Mesothelial cell of epicardium (in vitro differentiated cells): ENCODE measurements at places on chromosomes 5 and 9. TPM values are rescaled to one million over a fixed set of nuclear protein-coding genes. Genes with fewer than 3 reads are reported as not detected.
A peak's percentile ranks its signal among the peaks of the same experiment; 100 is the strongest.

The PCDHA2 gene
- 0.44 to 0.88 TPM (median 0.87 TPM) in 3 replicates for total RNA-seq

- DNase-seq, result no peak
Observed at GRCh38 chr9:12771891-12772290, 2.9 kb upstream of the LURAP1L start.

The CLIC3 gene
- total RNA-seq, result 1.5 to 2.9 TPM (median 1.7 TPM) in 3 replicates

The SLC2A6 gene
- 8.2 to 9.0 TPM (median 8.2 TPM) in 3 replicates for total RNA-seq

GRCh38 chr5:143682246-143682905 lies 129.6 kb upstream of the HMHB1 start:
- DNase-seq, result no peak

The UQCRQ gene
- total RNA-seq, result 258 to 329 TPM (median 308 TPM) in 3 replicates

The PPP1R26 gene
- total RNA-seq, result 25.9 to 27.9 TPM (median 26.9 TPM) in 3 replicates

The GAPT gene
- total RNA-seq, result 1.3 to 2.0 TPM (median 1.6 TPM) in 3 replicates

The SPATA31C1 gene
- 0.13 to 0.29 TPM (median 0.18 TPM) in 3 replicates for total RNA-seq

The SEC61B gene
- total RNA-seq, result 130 to 139 TPM (median 132 TPM) in 3 replicates

DNA sequence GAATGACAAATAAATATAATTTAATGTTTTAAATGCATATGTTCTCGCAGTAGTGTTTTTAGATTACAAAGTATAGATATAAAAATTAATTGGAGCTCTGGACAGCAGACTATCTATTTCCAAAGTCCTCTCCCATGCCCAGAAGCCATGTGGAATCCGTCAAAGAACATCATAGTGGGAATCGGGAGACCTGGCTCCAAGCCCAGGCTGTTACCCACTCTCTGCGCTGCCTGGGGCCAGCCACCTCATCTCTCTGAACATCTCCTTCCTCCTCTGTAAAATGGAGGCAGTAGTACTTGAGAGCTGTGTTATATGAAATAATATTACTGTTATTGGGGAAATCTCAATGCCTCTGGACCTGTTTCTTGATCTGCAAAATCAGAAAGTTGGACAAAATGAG lies 58.1 kb upstream of the SLC30A5 start:
- no peak for DNase-seq

GRCh38 chr9:81648891-81649290 lies 40.5 kb downstream of the TLE1 start:
- no peak for DNase-seq

- no peak for DNase-seq
Observed at GRCh38 chr5:155085282-155085989, 71.9 kb downstream of the KIF4B start.

- DNase-seq, result peak; percentile 41
Observed at GRCh38 chr5:149002053-149002452, 60.8 kb downstream of the SH3TC2 start.

DNA sequence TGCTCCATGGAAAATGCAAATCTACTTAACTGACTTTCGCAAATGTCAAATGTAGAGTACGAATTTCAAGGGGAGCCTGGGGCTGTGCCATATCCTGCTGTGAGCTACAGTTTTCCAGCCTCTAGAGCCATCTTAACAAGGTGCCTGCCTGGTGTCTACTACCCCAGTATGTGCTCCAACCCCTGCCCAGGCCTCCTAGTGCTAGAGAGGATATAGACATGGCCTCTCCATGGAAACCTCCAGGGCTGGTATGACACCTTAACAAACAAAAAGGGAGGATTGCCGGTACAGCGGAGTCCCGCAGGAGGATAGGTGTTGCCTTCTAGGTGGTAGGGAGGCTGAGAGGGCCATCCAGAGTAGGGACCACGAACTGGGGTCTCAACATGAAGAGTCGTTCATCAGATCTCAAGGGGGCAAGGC lies 13.6 kb upstream of the IL3 start:
- no peak for DNase-seq

DNA sequence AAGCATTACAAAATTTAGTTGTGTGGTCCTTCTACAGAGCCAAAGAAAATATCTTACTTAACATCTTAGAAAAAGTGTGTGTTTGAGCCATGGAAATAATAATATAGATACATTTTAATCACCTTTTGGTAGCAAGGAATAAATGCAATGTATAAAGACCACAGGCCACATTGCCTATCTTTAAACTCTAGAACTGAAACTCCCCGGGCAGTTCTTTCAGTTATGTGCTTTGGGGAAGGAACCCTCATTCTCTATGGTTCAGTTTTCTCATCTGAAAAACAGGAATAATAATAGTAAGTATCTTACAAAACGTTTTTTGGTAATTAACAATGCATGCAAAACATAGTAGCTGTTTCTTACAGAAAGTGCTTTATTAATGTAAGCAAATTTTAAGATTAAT lies 67.8 kb upstream of the GABRB2 start:
- no peak for DNase-seq

DNA sequence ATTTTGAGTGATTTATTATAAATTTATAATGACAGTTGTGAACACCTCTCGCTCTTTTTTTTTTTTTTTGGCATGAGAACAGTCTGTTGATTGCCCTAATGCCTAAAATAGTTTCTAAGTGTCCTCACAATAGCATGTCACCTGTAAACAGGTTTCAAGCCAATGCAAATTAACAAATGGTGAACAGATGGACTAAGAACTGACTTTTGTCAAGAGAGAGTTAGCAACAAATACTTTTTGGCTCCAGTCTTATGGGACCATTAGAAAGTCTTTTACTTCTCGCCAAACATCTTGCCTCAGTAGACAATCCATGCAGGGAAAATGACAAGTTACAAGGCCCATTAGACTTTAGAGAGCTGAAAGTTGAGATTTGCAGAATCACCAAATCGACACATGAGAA lies 67.8 kb downstream of the MED27 start:
- no peak for DNase-seq

The ANKRD31 gene
- 1.1 to 1.4 TPM (median 1.3 TPM) in 3 replicates for total RNA-seq

- DNase-seq, result no peak
Observed at GRCh38 chr5:57032151-57032551, 80.2 kb upstream of the MIER3 start.

The ORM2 gene
- not detected in 3 replicates for total RNA-seq

- no peak for DNase-seq
Observed at GRCh38 chr9:28365020-28365640, 791.8 kb upstream of the C9orf72 start.

DNA sequence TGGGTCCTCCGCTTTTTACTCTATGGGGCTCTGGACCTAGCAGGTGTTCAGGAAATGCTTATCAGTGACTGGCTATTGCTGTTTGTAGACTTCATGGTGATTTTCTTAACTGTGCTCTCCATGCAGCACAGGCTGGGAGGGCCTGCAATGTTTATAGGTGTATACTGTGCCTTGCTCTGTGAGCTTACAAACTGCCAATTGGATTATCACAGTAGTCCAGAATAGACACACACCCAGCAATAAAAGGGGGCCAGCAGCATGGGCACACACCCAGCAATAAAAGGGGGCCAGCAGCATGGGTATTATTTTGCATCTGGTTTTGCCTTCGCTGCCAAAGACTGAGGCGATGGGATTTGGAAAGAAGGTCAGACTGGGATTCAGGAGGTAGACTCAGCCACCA lies 100.0 kb downstream of the CRB2 start:
- DNase-seq, result no peak

The ENTPD8 gene
- 1.4 to 1.7 TPM (median 1.6 TPM) in 3 replicates for total RNA-seq

The PRXL2C gene
- total RNA-seq, result 4.6 to 4.7 TPM (median 4.7 TPM) in 3 replicates
